ENCODE measurements at places on chromosomes 4 and X.

- DNase-seq: no peak
Observed at GRCh38 chr4:157221895-157222770, 1.6 kb downstream of the GRIA2 start.

GRCh38 chr4:80592950-80593349, 257.4 kb downstream of the CFAP299 start:
- DNase-seq: no peak

DNA sequence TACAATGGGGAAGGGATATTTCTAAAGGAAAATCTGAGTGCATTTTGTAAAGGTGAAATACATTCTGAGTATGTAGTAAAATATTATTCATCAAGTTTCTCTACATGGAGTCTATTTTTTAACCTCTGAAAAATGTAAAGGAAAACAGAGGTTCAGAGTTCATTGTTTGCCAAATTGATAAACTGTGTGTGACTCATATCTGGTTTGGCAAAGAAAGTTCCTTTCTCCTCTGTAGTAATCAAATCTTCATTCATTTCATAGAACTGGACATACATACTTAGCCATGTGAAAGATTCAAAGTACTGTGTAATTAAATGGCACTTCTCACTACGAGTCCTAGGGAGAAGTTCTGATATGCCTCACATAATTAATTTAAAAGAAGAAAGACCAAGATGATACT, 61.6 kb downstream of the HPGD start:
- DNase-seq: no peak

DNA sequence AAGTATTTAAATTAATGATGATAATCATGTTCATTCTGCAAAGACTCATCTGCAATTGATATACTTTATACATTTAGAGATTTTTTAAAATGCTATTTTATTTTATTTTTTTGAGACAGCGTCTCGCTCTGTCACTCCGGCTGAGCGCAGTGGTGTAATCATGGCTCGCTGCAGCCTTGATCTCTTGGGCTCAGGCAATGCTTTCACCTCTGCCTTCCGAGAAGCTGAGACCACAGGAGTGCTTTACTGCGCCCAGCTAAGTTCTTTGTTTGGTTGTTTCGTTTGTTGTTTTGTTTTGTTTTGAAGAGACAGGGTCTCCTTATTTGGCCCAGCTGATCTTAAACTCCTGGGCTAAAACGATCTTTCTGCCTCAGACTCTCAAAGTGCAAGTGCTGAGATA, 1541.0 kb downstream of the PCDH7 start:
- no peak for DNase-seq

GRCh38 chrX:153845195-153845594, 14.9 kb upstream of the PDZD4 start:
- no peak for DNase-seq

- no peak for DNase-seq
Observed at GRCh38 chrX:109533631-109534030, 3.0 kb upstream of the NXT2 start.

GRCh38 chr4:64857815-64858214, 448.6 kb upstream of the TECRL start:
- DNase-seq: no peak

Data from GM12891 (cell line).